ENCODE measurements at places on chromosomes 2 and 18.

- DNase-seq, result no peak
Observed at GRCh38 chr2:3959372-3959771, 256.0 kb downstream of the DCDC2C start.

- no peak for DNase-seq
Observed at GRCh38 chr2:181357979-181358378, 99.2 kb upstream of the ITGA4 start.

DNA sequence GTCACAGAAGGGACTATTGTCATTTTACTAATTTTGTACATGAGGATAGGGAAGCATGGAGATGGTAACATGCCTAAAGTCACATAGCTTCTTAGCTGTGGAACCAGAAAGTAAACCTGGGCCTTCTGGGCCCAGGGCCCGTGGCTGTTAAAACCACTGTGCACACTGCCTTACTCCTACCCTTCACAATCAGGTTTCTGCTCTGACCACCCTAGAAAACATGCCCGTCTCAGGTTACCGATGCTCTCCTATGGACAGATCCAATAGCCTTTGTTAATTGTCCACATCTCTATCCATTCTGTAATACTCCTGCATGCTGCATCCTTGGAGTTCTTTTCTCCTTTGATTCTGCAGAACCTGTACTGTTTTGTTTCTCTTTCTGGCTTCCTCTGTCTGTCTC lies 79.0 kb upstream of the TACR1 start:
- no peak for DNase-seq

DNA sequence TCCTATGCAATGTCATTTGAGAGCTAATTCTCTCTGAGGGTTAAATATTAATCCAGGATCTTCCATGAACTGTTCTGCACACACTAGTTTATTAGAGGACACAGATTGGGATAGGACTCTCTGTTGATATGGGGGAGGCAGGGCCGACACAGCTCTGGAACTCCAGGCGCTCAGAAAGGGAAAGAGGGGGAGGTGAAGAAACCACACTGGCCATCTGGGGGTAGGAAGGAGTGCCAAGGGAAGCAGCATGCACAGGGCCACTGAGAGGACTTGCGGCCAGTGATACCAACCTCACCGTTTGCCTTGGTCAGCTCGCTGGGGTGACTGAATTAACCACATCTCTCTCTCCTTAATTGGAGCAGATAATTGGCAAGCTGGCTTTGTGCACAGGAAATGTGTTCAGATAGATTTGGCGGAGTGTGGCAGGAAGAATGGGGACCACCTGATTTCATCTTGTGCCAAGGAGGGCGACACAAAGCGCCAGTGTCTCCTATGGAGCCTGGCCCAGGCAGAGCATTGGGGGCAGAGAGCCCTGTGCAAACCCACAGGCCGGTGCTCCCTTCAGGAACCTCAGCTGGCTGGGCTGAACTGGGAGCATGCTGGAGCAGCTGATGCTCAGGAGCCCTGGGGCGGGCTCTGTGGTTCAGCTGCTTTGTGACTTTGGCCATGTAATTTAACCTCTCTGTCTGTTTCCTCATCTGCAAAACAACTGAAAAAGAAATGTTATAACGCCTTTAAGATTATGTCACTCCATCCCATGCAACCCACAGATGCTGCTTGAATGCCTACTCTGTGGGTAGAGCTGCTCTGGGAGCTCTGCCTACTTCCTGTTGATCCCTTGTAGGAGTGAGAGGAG lies 114.7 kb upstream of the STON1 start:
- no peak for DNase-seq

DNA sequence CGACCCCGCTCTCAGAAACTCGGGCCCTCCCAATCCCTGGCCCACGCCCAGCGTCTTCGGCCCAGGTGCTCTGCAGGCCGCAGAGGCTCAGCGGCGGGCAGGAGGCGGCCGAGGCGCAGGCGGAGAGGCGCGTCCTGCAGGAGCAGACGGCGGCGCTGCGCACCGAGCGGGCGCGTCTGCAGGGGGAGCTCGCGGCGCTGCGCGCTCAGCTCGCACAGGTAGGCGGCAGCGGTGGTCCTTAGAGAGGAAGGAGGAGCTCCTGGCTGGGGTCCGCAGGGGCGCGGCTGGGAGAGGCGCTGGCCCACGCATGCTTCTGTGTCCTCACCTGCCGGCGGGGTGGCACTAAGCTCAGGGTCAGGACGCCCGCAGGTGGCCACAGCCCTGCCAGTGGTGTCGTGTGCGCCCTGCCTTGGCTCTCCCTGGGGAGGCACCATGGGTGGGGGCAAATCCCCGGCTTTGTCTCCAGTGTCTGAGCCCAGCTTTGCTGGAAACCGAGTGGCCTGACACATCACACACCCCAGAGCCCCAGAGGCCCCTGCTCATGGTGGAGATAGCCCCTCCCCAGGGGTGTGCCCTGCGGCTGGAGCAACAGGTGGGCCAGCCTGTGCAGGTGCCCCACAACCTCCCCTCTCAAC lies 14.9 kb upstream of the SNED1 start:
- peak; percentile 70 for DNase-seq

GRCh38 chr2:57884281-57884680 lies 162.3 kb upstream of the VRK2 start:
- DNase-seq, result no peak

DNA sequence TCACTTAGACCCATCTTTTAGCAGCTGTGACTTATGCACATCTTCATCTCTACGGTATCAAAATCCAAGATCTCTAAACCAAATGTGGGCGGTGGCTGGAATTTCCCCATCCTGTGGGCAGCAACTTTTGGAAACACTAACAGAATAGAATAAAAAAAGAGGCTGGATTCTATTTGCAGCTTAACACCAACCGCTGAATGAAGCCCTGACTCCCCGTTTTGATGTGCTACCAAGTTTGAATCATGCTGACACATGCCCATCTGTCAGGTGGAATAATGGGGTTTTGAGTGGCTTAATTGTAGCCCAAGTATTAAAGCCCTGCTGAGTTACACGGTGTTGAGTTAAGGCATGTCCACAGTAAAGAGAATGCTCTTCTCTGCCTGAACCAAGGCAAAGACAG lies 165.2 kb downstream of the MTCL1 start:
- no peak for DNase-seq

GRCh38 chr18:51398104-51398503 lies 200.6 kb upstream of the MEX3C start:
- DNase-seq, result no peak

DNA sequence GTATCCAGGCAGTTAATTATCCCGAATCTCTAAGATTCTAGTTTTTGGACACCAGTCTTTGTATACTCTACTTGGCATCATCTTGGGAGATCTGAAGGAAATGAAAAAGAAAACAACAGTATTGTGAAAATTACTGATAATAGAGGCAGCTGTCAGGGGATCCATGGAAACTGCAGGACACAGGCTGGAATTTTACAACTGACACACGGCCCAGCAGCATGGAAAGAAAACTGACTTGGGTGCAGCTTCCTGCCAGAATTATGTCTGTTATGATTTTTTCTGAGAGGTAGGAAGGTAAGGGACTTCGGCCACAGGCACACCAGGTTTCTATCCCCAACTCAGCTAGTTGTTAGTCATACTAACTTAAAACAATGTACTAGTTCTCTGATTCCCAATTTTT lies 57.7 kb upstream of the ERBB4 start:
- DNase-seq, result no peak

DNA sequence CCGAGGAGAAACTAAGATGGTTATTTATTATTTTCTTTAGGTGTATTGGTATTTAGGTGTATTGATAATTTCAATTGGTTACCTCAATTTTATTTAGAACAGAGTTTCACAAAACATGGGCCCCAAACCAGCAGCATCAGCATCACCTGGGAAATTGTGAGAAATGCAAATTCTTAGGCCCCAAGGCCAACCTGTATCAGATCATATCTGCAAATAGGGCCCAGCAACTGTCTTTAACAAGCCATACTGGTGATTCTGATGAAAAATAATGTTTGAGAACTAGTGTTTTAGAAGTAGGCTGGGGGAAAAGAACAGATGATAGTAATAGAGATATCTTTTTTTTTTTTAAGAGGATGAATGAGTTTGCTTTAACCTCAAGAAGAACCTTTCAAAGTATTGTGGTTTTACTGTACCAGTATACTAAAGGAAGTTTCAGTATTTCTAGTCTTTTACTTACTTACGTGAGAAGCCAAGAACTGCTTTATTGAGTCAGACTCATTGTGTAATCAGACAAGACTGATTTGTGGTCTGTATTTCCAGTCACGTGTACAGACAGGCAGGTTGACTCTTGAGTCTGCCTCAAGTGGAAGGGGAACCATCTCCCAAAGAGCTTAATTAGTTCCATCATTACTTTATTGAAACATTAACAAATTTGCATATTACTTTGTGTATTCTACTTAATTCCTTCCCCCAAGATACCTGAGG lies 60.4 kb upstream of the GAREM1 start:
- DNase-seq, result no peak

DNA sequence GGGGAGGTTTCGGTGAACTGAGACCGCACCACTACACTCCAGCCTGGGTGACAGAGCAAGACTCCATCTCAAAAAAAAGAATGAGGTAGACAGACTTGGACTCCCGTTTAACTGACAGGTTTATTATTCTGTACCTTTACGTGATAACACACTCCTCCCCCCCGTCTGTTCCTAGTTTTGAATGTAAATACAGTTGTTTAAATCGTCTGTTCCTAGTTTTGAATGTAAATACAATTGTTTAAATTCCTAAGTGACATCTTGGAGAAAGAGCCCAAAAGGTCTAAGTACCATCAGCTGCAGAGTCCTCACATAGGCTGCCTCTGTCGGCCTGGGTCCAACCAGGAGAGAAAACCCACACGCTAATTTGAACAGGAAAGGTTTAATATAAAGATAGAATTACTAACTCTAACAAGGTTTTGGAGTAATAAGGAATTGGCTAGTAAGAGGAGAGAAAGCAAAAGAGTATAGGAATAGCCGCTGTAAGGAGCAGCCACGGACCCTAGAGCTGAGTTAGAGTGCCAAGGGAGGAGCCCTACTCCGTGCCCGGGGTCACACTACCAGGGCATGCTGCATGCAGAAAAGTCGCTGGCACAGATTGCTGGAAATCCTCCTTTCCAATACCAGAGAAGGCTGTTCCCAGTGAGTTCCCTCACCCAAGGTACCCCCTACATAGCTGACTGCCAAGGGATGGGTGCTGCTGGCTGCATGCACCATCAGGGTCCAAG lies 83.5 kb upstream of the RANBP2 start:
- DNase-seq, result no peak

DNA sequence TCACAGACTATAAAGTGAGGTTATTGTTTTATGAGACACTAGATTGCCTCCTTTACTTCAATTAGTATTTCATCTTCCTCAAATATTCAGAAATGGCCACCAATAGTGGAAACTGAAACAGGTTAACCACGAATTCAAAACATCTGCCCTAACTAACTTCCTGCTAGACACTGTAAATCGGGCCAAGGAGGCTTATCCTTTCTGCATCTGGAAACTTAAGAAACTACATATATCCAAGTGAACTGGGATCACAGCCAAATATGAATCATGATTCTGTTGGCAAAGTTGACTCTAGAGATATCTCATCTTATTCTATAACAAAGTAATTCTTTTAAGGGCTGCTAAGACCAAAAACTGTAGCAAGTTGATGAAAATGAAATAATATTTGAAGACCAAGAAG lies 136.6 kb upstream of the ZC3H15 start:
- no peak for DNase-seq

- DNase-seq, result no peak
Observed at GRCh38 chr2:54629914-54630857, 93.3 kb upstream of the EML6 start.

GRCh38 chr2:3899536-3900155 lies 196.3 kb downstream of the DCDC2C start:
- no peak for DNase-seq

GRCh38 chr2:112095681-112096080 lies 40.6 kb downstream of the TMEM87B start:
- no peak for DNase-seq

- DNase-seq, result no peak
Observed at GRCh38 chr18:4107049-4107467, 348.0 kb downstream of the DLGAP1 start.
